Stomach (tissue), 19 donors: ENCODE measurements at places on chromosomes 11 and 22.

GRCh38 chr11:118231461-118231860 lies 6.7 kb upstream of the JAML start:
- no peak for DNase-seq

DNA sequence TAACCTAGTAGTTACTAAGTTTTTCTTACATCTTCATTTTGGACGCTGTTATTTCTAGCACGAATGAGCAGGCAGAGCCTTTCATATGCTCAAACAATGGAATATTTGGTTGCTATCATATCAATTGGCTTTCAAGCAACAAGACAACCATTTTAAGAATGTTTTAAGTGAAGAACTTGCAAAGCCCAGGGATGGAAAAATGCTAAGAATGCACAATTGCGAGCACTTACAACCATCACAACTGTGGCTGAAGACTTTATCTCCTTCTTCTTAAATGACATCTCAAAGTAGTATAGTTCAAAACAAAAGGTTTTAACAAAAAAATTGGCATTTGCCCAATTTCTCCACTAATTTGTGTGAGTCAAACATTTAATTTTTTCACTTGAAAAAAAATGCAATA lies 8.3 kb upstream of the MMP1 start:
- no peak for DNase-seq

DNA sequence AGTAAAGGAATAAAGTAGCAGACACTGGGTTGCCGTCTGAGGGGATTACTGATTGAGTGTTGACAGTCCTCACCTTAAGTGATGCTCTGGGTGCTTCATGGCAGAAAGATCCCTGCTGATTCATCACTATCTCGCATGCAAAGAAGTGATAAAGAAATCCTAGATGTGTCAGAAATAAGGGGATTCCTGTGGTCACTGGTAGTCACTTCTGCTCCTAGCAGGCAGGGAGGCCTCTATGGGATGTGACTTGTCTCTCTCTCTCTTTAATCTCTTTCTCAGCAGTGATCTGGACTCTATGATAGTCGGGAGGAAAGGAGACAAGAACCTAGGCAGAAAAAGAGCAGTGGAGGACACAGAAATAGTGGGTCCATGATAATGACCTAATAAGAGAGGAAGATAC lies 30.9 kb upstream of the OR56A1 start:
- no peak for DNase-seq

GRCh38 chr11:92129811-92130210 lies 94.8 kb upstream of the FAT3 start:
- DNase-seq: no peak

- no peak for DNase-seq
Measured at GRCh38 chr11:109788948-109789490, 304.2 kb upstream of the ZC3H12C start.
